Caki2 (cell line): ENCODE measurements at places on chromosomes 1 and 21. TPM values are rescaled to one million over a fixed set of nuclear protein-coding genes. Genes with fewer than 3 reads are reported as not detected.

- DNase-seq, result no peak
These were observed 43.7 kb downstream of the NIBAN1 start for GRCh38 chr1:184930645-184931044.

- DNase-seq, result no peak
These were observed 123.6 kb upstream of the KCNJ6 start for GRCh38 chr21:38039841-38040240.

DNA sequence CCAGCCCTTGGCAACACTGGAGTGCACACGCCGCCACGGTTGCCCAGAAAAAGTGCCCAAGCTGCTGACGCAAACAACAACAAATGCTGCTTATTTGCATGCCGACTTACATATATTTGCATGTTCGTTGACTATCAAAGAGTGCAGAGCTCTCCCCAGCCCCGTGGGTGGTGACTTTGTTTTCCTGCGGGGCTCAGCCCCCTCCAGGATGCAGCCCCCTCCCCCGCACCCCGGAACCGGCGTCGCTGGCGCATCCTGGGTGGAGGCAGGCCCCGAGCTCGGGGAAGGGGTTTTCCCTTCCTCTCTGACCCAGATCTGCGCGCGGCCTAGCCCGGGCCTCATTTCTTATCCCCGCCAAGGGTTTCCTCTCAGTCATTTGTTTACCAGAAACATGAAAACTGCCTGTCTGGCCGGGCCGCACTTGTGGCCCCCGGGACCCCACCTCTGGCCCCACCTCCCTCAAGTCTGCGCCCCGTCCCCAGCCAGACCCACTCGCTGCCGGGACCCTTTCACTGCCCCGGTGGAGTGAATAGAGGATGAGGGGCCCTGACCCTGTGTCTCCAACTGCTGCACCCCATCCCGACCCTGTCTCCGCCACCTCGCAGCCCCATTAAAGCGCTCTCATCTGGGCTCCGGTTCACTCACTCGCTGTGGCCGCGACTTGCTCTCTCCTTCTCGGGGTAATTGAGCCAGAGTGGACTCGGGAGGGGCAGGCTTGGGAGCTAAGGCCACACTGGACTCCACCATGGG is 5.5 kb downstream of the TNFRSF25 start:
- DNase-seq, result no peak

GRCh38 chr1:45608175-45609156 is 15.4 kb downstream of the CCDC17 start:
- no peak for DNase-seq

DNA sequence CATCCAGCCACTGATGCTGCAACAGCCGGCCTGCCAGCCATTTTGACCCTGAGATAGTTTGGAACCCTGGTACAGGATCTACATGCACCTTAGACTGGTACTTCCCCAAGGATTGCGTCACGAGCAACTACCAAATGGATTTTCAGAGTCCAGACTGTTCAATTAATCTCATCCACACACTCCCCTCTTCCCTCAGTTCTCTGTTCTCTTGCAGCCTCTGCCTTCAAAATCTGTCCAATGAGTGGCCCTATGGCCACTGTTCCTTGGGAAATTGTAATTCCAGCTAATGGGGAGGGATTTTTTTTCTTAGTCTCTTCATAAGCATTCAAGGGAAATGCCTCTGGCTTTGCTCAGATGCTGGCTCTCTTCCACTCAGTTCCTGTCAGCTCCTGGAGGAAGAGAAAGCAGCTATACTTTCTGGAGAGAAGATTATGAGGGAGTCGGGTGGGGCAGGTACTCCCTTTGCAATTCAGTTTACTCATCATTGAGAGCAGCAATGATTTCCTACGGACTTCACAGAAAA is 19.8 kb upstream of the UAP1 start:
- DNase-seq, result no peak

- peak; percentile 18 for DNase-seq
These were observed at the start of gene RGL1 for GRCh38 chr1:183804916-183805841. TSS of gene RGL1 (plus strand) at chr1:183805120. CDS start at chr1:183805298, 178 bp downstream.

DNA sequence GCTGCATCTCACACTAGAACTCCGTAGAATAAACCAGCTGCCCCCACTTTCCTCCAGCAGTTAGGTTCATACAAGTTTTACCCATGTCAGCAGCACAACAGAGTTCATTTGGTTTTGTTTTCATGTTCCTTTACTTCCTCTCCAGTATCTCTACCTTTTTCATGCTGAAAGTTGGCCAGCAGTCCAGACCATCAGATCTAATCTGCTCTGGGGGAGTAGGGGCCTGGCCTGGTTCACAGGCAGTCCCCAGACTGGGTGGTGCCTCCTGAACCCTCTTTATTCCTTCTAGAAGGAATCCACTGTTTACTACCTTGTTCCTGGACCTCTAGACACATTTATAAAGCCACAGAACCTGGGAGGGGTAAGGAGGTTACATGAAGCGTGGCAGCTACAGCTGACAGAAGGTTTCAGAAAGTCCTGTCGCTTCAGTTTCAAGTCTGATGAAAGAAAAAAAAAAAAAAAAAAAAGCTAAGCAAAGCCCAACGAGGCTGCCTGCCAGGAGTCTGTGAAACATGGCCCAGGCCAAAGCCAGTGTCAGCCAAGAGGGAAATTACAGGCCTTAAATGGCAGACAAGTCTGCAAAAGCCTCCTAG is 184.6 kb upstream of the JUN start:
- peak; percentile 3 for DNase-seq

GRCh38 chr1:90964444-90965035 is 57.3 kb downstream of the ZNF644 start:
- peak; percentile 20 for DNase-seq

DNA sequence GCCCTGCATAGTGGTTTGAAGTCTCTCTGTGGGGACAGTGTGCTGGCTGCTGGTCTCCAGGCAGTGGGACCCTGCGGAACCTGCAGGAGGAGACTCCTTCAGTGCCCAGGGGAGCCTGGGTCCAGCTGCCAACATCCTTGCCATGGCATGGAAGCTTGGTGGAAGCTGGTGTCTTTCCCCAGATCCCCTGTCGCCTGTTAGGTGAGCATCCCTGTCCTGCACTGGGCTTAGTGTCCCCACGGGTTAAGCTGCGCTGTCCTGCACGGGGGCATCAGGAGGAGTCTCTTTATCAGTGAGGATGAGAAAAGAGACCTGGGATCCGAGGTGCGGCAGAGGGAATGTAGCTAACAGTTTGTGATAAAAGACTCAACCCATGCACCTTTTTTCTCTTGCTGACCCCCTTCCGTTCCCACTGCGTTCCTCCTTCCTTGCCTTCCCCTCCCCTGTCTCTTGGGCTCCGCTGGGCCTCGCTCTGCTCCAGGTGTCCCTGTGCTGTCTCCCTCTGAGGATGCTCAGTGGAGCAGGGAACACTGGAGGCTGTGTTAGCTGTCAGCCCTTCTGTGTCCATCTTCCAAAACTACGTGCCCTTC is 59.3 kb downstream of the SLC37A1 start:
- DNase-seq, result no peak

DNA sequence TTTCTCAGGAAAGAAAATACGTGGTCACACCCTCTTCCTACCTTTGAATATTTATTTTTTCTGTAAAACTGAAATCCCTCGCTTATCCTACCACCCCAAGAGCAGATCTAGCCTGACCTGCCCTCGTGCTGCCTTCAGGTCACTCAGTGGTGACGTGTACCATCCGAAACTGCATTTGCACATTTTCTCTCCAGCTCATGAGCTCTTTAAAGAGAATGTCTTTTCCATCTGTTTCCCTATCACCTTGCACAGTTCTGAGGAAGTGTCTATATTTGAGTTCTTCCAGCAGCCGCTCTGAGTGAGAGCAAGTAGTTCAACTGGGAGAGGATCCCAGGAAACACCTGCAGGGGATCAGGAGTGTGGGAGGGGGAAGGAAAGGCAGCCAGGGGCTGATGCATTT is 91.7 kb downstream of the OMA1 start:
- DNase-seq, result no peak

DNA sequence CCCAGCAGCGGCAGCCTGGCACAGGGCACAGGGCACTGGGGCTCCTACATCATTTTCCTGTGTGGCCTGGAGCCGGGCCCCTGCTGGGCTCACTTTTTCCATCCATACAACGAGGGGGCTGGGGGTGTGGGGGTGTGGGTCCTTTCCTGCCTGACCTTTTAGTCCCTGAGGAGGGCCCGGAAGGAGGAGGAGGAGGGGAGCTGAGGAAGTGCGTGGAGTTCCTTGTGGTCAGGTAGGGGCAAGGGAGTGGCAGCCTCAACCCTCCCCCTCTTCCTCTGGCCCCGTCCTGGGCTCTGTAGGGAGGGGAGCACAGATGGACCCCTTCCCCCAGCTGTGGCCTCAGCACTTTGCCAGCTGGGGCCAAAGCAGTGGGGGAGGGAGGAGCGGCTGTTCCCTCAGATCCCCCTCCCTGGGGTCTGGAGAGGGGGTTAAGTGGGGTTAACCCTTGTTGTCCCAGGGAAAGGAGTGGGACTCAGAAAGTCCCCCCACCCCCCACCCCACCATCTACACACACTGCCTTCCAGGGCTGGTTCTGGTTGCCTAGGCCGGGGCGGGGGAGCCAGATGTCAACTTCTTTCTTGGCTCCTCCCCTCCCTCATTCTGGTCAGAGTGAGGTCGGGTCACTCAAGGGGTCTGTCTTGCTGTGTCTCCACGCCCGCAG is 5.7 kb downstream of the NTRK1 start:
- DNase-seq, result no peak

- DNase-seq, result no peak
These were observed 599.0 kb downstream of the KIF26B start for GRCh38 chr1:245753807-245754206.

- DNase-seq, result no peak
These were observed 31.8 kb downstream of the ZNF644 start for GRCh38 chr1:90989990-90990389.

HMGCS2 gene
- total RNA-seq, result not detected in 2 replicates

CHODL gene
- total RNA-seq, result 0.26 TPM in 1 of 2 replicates, not detected in the other

CCDC18 gene
- 6.5 and 6.9 TPM in 2 replicates for total RNA-seq

SELP gene
- total RNA-seq, result not detected in 2 replicates

MCOLN2 gene
- total RNA-seq, result 3.1 TPM in 1 of 2 replicates, not detected in the other

DISP1 gene
- total RNA-seq, result 3.9 and 6.8 TPM in 2 replicates
